ENCODE measurements at places on chromosomes 7 and 10.

DNA sequence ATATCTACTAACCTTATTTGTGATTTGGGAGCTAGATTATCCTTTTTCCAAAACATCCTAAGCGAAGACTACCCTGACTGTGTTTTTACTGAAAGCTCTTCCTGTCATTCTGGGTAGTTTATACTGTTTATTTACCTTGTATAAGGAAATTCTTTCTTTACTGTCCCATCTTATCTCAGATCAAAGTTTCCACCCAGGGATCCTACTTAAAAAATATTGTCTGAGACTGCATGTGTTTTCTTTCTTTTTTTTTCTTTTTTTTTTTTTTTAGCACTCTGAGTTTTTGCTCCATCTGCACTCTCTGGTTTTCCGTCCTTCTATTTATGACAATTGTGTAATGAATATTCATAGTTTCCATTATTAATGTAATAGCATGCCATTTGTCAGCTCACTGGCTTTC is 26.5 kb downstream of the CDK14 start:
- no peak for DNase-seq

- DNase-seq = no peak
Observed at GRCh38 chr7:157547102-157547501, 210.3 kb downstream of the DNAJB6 start.

GRCh38 chr7:4470246-4470645 is 211.8 kb upstream of the FOXK1 start:
- DNase-seq = peak; percentile 10

GRCh38 chr10:30576641-30577040 is 52.9 kb downstream of the LYZL2 start:
- DNase-seq = no peak

DNA sequence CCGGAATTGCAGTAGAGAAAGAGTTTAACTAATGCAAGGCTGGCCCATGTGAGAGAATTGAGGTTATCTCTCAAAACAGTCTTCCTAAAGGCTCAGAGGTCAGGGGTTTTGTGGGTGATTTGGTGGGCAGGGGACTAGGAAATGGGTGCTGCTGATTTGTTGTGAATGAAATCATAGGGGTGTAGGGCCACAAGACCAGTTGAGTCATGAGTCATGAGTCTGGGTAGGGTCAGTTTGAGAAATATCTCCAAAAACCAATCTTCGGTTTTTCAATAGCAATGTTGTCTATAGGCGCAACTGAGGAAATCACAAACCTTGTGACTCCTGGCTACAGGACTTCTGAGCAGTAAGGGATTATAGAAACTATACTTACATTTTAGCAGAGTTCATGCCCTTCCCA is 460.0 kb upstream of the NRP1 start:
- no peak for DNase-seq

DNA sequence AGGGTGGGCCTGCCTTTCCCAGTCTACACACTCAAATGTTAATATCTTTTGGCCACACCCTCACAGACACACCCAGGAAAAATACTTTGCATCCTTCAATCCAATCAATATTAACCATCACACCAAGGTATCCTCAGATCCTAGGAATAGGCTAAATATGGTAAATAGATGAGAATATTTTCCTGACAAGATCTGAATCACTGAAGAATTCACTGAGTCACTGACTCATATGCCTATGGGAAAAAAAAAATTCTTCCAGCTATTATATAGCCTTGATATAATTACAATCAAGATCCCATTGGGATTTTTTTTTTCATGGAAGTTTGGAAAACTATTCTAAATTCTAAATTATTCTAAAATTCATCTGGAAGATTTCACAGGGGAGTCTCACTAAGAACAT is 65.8 kb downstream of the INHBA start:
- DNase-seq = no peak

- DNase-seq = no peak
Observed at GRCh38 chr10:103767756-103768155, 87.6 kb downstream of the SH3PXD2A start.

- DNase-seq = peak; percentile 55
Observed at GRCh38 chr7:131108212-131108940, 219.3 kb upstream of the MKLN1 start.

GRCh38 chr10:29846881-29847280 is 212.1 kb upstream of the SVIL start:
- DNase-seq = no peak

DNA sequence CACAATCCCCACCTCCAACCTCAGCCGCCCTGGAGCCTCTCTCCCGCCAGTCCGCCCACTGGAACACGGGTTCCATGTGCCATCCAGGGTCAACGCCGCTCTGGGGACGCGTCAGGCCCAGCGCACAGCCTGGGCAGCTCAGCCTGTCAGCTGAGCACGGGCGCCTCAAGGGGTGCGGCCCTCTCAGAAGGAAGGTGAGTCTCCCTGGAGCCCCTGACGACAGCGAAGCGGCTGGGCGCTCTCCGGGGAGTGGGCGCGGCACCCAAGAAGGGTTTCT is 1.2 kb upstream of the SLC18A3 start:
- DNase-seq = no peak

DNA sequence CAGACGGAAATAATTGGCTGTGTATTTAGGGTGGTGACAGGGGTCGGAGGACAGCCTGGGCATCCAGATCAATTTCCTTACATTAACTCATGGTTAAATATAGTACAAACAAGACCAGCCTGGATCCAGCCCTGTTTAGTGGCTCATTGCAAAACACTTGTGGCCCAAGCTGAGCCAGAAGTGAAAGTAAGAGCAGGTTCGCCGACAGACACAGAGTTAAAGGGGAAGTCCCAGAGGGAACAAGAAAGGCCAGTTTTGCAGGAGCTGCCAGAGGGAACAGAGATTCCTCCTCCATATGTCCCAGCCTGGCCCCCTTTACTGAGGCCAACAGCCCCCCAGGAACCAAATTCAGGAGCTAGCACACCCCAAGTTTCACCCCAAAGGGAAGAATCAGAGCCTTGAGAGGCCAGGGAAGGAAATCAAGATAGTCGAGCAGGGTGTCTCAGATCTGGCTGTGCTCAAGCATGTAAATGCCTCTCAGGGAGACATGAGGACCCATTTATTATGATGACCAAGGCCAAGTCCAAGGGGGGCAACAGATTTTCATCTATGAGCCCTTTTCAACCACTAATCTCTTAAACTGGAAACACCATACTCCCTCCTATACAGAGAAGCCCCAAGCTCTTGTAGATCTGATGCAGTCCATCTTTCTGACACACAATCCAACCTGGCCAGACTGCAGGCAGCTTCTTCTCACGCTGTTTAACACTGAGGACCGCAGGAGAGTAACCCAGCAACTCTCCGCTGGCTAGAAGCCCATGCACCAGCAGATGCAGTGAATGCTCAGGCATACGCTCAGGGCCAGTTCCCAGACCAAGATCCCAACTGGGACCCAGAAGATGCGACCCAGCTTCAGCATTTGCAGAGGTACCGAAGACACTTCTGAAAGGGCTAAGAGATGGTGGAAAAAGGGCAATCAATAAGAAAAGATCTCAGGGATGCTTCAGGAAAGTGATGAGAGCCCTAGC is 15.9 kb upstream of the ADCK2 start:
- peak; percentile 66 for DNase-seq

DNA sequence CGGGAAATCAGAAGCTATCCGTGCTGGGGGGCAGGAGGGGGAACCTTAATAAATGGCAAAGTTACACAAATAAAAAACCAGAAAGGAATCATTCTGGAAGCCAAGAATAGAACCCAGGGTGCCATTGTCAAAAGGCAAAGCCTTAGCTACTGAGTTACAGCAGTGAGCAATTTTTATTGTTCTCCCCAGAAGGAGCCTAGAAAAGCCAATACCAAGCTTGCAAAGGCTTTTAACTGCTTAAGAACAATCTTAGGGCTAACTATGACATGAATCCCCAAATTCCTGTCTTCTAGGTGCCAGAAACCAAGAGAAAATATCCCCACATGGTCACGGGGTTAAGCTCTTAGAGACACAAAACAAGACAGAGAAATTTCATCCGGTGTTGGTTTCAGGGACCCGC is 482.7 kb downstream of the CCSER2 start:
- no peak for DNase-seq

DNA sequence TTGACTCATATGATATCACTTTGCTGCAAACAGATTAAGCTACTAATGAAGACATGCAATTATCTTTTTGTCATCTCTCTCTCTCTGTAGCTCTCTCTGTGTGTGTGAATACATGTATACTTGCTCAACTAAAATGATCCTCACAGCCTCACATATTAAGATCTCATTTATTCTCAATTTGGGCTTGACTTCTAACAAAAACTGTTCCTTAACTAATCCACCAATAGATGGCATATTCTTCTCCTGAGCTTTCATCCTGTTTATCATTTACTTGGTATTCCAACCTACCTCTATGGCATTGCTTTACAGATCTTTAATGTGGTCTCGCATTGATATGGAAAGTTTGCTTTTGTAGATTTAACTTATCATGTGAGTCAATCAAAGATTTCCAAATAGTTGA is 540.4 kb downstream of the CNTNAP2 start:
- DNase-seq = no peak

DNA sequence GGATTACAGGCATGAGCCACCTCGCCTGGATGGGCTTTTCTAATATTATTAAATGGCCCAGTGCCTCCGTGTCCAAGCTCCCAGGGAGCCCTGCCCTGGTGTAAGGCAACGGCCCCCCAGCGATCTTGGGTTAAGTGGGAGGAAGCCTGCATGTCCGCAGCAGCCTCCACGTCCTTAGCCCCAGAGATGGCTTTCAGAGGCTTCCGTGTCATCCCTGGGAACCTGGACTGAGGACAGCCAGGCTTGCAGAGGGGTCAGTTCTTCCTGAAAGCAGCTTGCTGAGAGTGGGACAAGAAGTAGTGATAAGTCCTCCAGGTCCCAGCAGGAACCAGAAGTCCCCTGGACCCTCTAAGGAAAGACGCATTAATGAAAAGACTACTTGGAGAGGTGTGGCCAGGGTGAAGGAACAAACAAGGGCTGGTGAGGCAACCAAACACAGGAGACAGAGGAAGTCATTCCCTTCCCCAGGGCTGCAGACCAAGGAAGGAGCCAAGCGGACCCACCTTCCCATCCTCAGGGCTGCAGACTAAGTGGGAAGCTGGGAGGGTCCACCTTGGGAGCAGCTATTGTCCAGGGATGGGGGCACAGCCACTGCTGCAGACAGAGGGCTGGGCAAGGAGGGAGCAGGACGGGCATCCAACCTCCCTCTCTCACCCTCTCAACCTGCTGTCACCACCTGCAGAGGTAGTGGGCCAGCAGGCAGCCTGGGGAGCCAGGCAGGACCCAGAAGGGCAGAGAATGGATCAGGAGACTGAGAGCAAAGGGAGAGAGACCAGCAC is 13.0 kb upstream of the INSIG1 start:
- no peak for DNase-seq

DNA sequence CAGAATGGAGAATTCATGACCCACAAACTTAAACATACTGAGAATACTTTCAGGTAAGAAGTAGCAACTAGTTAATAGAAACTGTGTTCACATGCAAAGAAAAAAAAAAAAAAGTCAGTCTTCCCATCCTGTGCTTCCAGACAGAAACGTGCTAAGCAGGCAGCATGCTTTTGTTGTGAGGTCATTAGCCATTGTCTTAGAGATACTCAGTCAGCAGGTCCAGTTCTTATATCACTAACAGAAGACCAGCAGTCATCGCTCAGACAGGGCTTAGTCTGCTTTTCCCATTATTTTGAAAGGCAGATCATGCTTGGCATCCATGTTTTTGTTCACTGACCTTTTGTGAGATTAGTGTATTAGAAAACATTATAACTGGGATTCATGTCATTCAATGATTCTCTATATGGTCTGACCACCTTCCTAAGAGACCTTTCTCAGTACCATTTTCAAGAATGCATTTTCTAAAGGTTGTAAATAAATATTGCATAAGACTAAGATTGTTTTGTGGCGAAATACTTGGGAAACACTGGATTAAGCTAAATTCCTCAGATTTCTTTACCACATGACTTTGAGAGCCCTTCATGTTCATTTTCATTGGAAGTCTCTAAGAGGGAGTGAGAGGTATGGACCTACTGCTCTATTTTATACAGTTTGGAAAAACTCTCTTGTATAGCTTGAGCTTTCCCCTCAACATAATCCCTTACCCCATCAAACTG is 45.0 kb upstream of the AGBL3 start:
- no peak for DNase-seq

DNA sequence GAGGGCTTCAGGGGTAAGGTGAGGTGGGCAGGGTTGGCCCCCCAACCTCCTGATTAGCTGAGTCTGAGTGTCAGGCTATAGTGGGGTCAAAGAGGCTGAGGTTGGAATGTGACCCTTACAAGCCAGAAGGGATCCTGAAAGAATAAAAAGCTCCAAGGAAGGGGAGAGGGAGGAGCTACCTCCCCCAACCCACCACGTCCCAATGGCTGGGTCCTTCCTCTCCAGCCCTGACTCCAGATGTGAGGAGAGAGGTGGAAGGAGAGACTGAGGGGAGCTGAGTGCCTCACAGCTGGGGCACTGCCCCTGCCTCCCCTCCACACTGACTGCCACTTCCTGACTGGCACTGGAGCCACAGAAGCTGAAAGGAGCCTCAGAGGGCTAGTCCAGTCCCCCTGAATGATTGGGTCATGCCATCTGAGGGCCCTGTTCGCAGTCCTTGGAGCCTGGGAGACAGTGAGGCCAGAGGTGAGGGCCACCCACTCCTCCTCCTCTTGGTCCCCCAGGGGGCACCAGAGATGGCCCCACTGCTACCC is 20.6 kb downstream of the IMPDH1 start:
- no peak for DNase-seq

DNA sequence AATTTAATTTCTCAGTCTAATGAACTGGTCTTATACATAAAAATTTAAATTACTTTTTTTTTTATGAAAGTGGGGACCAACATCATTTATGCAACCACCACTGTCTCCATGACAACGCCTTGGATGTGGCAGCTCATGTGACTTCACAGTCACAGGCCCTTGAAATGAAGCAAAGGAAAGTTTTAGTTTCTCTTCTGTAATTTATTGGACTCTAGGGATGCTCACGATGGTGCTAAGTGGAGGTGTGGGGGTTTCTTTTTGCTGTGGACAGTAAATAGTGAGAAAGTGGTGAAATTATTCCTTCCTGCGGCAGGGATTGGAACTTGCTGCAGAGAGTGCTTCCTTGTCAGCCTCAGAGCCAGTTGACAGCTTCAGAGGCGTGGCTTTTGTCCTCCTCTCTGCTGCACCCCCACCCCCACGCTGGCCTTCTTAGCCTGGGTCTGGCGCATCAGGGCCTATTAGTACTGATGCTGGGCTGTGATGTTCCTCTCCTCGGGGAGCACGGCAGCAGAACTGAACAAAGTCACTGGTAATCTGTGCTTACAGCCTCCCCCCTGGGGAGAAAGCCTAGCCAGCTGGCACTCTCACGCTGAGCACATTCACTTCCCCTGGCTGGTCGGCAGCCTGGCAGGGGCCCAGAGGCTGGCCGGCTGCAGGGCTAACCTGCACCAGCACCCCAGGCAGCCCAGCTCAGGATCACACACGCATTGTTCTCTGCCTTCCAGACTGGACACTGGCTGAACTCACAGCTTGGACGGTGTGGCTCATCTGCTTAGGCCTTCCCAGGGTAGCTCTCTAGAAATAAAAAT is 517.5 kb upstream of the GALNT17 start:
- no peak for DNase-seq

DNA sequence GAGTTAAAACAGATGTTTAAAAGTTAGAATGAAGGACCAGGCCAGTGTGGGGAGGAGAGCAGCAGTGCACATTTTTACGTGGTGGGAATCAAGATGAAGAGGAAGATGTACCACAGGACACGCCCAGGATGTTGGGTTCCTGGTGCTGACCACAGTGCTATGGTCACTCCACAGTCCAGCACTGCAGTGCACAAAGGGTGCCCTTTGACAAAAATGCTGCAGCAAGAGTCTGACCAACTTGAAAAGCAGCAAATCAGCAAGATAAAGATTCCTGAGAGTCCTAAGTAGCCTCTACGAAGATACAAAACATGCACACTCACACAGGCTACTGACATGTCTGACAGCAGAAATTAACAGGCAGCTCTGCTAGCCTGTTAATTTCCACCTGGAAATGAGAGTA is 107.1 kb downstream of the PIP4K2A start:
- DNase-seq = no peak

- DNase-seq = peak; percentile 43
Observed at GRCh38 chr10:30999070-30999712, 32.5 kb downstream of the ZNF438 start.
